ENCODE measurements at places on chromosomes 3 and 15.

GRCh38 chr15:83848315-83849050 is 194.6 kb downstream of the ADAMTSL3 start:
- no peak for DNase-seq

DNA sequence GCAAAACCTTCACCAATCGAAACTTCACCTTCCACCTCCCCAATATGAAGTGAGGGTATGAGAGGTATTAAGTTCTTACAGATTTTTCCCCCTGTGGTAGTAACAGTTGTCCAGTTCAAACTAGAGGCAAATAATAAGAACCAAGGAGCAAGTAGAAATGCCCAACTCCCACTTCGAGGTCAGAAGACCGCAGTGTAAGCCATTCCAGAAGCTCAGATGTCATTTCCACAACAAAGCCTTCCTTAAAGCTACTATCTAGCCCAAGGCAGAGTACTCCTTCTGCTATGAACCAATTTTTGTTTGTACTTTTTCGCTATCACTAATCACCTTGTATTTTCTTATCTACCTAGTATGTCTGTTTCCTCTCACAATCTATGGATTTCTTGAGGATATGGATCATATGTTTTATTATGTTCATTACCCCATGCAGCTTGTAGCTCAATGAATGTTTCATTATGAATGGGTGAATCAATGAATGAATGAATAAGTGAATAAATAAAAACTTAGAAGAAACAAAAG is 235.7 kb upstream of the KCNMB2 start:
- no peak for DNase-seq

- DNase-seq, result peak; percentile 55
Measured at GRCh38 chr15:76341366-76342057, 4.9 kb downstream of the ISL2 start.

DNA sequence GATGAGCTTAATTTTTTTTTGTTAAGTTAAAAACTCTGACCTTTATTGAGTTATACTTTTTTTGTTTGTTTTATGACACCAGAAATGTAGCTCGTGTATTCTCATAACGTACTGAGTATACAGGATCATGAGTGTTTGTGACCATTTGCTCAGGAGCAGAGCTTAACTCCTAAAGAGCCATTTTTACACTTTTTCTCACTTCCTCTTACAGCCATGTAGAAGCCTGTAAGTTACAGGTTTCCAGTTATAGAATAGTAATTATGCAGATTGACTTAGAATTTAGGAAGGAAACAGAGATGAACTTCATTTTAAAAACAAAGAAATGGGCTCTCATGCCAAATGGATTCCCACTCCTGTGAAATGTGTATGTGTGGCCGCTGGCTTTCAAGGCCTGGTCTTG is 151.7 kb downstream of the MCTP2 start:
- no peak for DNase-seq

DNA sequence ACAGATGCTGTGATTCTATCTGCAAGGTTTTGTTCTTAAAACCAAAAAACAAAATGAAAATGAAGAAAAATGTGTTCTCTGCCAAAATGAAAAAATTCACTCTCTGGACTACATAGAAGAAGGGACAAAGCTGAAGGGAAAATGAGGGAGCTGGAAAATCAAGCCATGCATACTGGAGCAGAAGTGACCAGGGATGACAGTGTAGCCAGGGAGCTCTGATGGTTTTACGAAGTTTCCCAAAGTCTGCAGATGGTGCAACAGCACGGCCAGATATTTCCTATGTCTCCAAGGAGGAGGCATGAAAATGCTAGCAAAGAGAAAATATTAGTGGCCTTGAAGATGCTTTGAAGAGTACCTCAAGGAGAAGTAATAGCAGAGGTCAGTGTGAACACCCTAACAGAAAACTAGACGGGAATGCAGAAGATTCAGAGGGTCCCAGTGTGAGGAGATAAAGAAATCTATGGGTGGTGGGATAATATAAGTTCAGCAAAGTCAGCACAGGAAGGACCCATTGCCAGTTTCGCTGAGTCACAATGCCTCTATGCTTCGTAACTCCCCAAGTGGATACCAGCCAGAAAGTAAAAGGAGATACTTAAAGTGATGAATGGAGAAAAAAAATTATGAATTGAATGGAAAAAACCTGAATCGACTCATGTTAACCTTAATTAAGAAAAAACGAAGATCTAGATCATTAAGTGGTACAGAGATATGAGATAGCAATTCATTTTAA is 39.0 kb upstream of the POMGNT2 start:
- DNase-seq, result no peak

- DNase-seq, result no peak
Measured at GRCh38 chr3:175726228-175726627, 867.1 kb downstream of the NAALADL2 start.

GRCh38 chr15:79169526-79170133 is 79.0 kb upstream of the RASGRF1 start:
- DNase-seq, result no peak

- no peak for DNase-seq
Measured at GRCh38 chr15:65512189-65512588, 5.3 kb downstream of the DPP8 start.

DNA sequence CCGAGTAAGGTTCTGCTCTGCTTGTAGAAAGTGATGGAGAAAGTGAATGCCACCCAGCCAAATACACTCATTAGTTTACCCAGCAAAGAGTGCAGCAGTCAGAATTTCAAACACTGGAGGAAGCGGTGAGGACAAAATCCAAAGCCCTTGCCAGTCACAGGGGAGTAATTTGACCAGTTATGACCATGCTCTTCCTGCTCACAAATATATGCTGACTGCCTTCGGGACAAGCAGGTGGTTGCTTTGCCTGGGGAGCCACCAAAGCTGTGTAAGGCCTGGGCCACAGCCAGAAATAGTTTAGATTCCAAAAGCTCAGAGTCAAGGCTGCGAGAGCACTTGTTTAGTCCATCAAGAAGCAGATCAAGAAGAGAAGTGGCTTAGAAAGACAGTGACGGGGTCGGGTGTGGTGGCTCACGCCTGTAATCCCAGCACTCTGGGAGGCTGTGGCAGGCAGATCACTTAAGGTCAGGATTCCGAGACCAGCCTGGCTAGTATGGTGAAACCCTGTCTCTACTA is 51.0 kb upstream of the ATP13A3 start:
- DNase-seq, result no peak

DNA sequence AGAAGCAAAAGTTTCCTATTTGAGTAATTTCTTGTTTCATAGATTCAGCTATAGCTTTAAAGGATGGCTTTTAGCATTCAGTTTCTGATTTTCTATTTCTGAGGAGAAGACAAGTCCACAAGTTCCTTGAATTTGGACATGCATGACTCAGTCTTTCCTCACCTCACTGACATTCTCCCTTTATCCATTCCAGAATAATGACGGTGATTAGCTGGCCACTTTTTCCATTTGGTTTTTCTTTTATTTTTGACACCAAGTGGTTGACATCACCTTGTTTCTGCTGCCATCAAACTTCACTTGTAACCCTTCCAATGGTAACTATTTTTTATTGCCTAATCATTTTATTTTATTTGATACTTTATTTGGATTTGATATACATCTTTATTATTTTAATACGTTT is 404.4 kb upstream of the KCNMB2 start:
- DNase-seq, result no peak

DNA sequence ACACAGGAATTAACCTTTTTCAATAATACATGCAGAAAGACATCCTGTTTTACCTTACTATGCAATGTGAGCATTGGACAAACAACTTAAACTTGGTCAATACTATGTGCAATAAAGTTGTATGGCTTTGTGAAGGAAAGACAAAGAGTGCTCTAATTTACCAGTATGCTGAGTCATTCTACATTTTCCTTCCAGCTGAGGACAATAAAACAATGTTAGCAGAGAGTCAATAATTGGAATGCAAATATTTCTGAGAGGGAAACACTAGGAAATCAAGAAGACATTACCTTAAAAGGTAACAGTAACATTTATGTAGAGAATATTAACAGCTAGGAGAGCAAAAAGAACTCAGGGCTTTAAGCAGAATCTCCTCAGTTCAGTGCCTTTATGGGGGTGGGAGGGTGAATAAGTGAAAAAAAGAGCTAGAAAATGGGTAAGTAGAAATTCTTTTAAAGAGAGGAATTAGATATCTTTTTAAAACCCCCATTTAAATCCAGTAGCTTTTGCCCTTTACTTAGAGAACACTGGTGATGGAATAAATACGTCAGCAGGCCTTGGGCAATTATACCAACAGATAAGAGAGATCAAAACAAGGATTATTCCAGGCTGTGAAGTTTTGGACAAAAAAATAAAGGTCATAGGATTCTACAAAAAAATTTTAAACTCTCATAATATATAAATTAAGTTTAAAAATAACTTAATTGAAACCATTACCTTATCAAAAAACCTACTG is 11.6 kb upstream of the HGD start:
- DNase-seq, result no peak

GRCh38 chr3:105466495-105467404 is 100.0 kb downstream of the ALCAM start:
- no peak for DNase-seq

- DNase-seq, result no peak
Measured at GRCh38 chr3:42349765-42350594, 60.4 kb downstream of the LYZL4 start.
